Stimulated activated CD8-positive, alpha-beta memory T cell treated with anti-CD3 and anti-CD28 coated beads, Interleukin-4, amount 100 ng/mL, for 48 hours (primary cell): ENCODE measurements at places on chromosomes 13 and 19.
A peak's percentile ranks its signal among the peaks of the same experiment; 100 is the strongest.

GRCh38 chr19:34118879-34119748, 53.2 kb upstream of the LSM14A start:
- DNase-seq, result no peak

- DNase-seq, result no peak
Observed at GRCh38 chr13:70042193-70042592, 65.4 kb upstream of the ATXN8OS start.

- DNase-seq, result no peak
Observed at GRCh38 chr19:41617941-41618730, 8.7 kb downstream of the CEACAM4 start.

DNA sequence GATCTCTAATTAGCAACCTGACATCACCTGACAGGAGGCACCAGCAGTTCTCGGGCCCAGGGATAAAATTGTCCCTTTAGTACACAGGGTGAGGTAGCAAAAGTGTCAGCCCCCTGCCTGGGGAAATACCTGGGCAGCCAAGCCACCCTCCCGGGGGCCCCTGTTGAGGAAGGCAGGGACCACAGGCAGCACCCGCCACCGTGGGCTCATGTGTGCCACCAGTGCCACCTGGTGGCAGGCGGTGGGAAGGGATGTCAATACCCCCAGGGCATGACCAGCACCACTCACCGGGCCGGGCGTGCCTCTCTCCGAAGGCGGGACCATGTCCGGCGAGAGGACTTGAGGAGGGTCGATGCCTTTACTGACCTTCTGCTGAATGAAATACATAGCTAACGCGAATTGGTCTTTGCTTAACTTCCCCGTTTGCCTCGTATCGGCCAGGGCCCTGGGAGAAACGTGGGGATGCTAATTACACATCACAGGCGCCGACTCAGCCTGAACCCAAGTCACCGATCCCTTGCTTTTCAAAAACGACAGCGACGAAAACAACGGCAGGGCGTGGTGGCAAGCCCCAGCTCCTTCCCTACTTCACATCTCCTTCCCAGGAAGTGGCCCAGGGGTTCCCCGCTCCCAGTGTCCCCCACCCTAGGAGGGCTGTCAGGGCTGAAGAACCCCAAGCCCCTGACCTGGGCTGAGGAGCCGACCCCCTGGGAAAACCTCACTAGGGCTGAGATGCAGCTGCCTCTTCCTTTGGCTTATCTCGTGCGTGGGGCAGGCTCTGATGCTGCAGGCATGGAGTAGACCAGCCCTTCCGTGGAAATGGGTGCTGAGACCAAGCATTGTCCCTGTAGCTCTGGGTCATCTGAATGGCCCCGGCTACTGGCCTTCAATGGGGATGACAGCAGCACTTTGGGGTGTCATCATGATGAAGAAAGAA, 53.8 kb downstream of the EPS15L1 start:
- DNase-seq, result peak; percentile 77

DNA sequence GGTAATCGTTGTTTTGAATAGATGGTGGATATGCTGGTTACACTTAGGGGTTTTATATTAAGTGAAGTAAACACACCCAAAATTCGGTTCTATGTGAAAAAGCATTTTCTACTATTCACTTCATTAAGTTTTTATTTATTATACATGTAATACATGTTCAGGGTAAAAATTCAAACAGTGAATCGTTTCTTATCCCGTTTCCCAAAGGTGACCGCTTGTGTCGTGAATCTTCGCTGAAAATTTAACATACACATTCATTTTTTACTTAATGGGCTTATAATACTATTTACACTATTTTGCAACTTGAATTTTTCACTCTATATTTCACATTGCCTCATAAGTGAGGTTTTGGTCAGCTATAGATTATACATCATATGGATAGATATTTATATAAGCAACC, 24.5 kb downstream of the IPO5 start:
- no peak for DNase-seq

GRCh38 chr19:29779921-29780320, 31.9 kb upstream of the CCNE1 start:
- DNase-seq, result no peak

DNA sequence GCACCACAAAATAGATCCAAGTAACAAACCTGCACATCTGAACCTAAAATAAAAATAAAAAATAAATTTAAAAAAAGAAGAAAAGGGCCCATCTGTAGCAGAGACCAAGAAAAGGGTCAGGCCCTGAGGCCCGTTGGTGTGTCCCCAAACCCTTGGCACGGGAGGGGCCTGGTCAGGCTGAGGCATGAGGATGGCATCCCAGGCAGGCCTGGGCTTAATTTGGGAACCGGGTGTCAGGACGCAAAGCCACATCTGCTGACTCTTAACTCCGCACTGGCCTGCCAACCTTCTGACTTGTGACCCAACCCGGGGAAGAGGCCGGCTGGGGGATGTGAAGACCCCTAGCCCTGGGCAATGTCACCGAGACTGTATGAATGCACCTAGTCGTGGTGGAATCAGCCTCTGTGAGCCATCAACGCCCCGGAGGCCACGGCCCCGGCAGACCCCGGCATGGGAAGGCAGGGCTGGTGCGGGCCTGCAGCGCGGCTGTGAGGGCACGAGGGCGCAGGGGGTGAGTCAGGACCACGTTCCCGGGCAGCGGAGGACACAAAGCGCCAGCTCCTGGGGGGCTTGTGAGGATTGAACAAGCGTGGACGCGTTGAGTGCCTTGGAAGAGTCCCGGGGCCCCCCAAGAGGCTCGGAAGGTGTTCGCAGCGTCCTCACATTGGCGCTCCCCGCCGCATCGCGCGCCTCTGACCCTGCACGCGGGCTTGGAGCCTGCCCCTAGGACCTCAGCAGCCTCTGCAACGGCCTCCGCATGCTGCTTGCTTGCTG, 38.2 kb downstream of the ATP12A start:
- DNase-seq, result no peak

DNA sequence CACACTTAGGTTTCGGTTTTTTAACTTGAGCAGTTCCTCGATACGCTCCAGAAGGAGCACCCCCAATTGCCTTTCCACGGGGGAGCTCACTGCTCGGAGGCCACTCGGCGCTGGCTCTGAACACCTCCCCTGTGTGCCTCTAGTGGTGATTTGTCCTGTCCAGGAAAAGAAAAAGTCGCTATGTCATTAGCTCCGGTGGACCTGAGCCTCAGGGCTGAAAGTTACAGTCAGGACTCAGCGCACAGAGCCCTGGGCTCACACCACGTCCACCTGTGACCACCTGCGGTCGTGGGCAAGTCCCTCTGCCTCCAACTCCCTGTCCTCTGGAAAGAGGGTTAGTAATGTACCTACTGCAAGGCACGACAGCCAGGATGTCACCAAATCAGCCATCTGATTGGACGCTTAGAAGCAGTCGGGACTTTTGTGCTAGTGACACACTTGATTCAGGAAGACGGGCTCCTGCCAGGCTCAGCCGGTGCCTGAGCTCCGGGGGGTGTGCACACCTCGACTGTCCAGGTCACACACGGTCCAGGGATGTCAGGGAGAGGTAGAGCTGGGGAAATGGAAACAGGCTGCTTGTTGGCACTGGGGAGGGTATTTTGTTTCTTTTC, 3.9 kb upstream of the TMPRSS9 start:
- DNase-seq, result no peak

DNA sequence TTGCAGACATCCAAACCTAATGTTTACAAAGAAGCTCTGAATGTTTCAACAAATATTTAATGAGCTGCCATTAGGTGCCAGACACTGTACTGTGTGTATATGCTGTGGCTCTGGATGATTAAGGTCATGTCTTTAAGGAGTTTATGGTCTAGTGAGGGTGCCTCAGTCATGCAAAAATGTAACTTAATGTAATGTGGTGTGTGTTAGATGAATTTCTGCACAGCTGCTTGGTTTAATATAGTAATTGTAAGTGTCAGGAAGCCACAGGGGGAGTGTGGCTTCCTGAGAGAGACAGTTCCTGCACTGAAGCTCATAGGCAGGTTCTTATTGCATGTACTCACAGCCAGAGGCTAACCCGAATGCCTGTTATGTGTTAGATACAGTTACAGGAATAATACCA, 43.3 kb downstream of the SPATA13 start:
- no peak for DNase-seq

GRCh38 chr19:15584095-15584494, 30.9 kb upstream of the CYP4F8 start:
- DNase-seq, result no peak

- DNase-seq, result peak; percentile 22
Observed at GRCh38 chr19:16375157-16375935, 50.7 kb downstream of the KLF2 start.

DNA sequence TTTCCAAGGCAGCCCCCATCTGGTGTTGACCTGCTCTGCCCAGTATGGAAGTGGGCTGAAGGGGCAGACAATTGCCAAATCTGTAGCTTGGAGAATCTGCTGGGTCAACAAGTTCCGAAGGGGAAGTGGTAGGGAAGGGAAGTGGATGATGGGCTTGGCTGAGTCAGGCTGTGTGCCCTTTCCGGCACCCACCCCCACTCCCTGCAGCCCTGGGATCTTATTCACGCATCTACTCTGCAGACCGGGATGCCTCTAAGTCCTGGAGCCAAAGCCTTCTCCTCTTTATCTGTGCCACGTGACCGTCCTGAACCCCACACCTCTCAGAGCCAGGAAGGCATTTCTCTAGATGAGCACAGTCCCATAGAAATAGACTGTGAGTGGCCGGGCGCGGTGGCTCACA, 7.5 kb upstream of the C5AR2 start:
- no peak for DNase-seq
